ENCODE measurements at places on chromosomes 3 and 15.

DNA sequence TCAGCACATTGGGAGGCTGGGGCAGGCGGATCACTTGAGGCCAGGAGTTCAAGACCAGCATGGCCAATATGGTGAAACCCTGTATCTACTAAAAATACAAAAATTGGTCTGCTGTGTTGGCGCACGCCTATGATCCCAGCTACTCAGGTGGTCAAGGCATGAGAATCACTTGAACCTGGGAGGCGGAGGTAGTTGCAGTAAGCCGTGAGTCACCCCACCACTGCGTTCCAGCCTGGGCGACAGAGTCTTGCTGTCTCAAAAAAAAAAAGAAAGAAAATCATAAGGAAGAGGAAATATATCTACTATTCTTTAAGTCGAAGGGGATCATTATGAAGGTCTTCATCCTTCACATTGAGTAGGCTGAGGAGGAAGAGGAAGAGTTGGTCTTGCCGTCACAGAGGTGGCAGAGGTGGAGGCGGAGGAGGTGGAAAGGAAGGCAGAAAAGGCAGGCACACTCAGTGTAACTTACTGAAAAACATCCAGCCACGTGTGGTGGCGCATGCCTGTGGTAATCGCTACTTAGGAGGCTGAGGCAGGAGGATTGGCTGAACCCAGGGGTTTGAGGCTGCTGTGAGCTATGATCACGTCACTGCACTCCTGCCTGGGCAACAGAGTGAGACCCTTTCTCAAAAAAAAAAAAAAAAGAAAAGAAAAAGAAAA is 14.2 kb downstream of the CSK start:
- DNase-seq = no peak

DNA sequence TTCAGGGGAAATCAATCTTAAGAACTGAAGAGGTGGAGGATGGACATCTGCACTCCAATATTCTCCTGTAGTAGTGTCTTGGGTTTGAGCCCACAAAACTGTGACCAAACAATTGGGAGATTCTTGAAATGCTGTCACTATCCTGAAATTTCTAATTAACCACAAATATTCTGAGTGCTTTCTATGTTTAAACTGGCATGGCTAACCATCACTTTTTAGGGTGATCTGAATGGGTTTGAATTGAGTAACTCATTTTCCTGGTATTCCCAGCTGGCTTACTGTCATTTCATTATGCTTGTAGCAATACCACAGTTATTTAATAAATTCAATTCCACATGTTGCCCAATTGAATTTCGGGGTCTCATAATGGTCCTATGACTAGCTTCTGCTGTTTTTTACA is 216.9 kb upstream of the DCBLD2 start:
- no peak for DNase-seq

GRCh38 chr3:46361408-46362283 is 7.7 kb downstream of the CCR2 start:
- no peak for DNase-seq

DNA sequence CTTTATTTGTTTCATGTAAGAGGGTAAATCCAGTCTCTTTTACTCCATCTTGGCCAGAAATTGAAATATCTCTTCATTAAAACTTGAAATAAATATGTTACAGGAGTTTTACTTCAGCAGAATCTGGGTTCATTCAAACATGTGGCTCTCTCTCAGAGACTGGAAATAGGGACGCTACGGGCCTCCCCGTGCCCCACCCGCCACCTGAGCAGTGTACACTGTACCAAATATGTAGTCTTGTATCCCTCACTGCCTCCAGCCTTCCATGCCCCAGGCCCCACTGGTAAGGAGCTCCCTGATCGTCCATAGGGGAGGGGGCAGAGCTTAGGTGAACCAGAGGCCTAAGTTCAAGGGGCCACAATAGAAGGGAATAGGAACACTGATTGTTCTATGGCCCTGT is 36.0 kb downstream of the RPL39L start:
- no peak for DNase-seq

DNA sequence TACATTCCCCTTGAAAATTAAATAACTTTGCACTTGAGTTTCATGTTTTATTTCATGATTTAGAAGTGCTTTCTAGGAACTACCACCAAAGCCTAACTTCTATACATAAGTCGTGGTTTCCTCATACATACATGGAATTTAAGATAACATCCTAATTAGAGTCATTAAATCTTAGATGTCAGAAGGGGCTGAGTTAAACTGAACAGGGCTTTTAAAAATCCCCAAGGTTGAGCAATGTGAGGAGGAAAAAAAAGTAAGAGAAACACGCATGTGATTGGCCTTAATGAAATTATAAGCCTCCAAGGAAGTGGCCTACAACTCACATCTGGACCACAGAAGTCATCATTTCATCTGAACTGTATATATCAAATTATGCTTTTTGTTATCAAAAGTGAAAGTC is 303.1 kb upstream of the SEMA6D start:
- no peak for DNase-seq

GRCh38 chr3:102183186-102183585 is 251.6 kb upstream of the ZPLD1 start:
- no peak for DNase-seq

GRCh38 chr15:62612183-62612733 is 430.3 kb upstream of the TPM1 start:
- DNase-seq = no peak
